Stimulated activated CD4-positive, alpha-beta T cell treated with anti-CD3 and anti-CD28 coated beads, Interleukin-1b, Interleukin-23, amount 100 ng/mL, for 1 hour (primary cell): ENCODE measurements at places on chromosomes 7 and 10.

DNA sequence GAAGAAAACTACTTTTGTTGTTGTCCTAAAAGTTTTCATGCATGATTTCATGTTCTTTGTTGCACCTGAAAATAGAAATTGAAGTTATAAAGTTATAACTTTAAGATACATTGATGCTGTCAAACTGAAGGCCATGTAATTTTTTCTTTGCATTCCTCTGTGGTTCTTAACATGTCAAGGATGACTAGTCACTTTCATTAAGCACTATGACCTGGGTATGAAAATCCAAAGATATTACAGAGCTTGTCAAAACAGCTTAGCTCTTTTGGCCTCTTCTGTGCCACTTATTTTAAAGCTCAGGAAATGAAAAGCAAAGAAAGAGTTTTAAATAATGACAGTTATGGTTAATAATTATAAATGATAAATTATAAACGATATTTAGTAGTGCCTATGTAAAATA, 241.6 kb upstream of the CACNA2D1 start:
- no peak for DNase-seq

DNA sequence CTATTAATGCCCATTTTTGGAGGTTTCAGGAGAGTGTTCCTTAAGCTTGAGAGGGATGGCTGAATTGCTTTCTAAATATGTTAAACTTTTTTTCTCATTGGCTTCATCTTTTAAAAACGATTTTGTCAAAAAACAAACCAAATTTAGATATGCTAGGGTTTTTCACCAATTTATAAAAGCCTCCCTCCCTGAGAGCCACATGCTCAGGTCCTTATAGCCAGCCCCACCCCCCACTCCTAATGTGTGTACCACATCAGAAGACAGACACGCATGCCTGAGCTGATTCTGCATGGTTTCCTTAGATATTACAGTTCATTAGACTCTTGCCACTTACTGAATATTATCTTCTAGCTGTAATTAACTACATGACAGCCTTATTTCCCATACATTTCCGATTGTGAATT, 2.0 kb downstream of the CUL1 start:
- DNase-seq, result peak; percentile 28

- no peak for DNase-seq
These were observed 1.1 kb downstream of the AHR start for GRCh38 chr7:17299483-17299991.

DNA sequence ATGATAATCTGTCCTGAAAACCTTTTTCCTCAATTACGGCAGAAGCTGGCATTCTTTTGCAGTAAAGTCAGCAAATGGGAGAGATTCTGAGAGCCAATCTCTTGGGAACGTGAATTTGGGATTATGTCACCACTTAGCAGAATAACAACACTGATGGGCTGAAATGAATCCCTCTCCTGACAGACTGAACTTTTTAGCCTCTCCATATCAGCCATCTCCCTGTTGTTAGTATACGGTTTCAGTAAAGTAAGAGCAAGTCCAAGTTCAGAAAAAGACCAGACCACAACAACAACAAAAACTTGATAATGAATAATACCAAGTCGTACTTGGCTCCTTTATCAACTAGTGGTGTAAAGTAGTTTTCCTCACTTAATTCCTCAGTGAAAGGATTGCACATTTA, 1048.8 kb downstream of the GATA3 start:
- no peak for DNase-seq

DNA sequence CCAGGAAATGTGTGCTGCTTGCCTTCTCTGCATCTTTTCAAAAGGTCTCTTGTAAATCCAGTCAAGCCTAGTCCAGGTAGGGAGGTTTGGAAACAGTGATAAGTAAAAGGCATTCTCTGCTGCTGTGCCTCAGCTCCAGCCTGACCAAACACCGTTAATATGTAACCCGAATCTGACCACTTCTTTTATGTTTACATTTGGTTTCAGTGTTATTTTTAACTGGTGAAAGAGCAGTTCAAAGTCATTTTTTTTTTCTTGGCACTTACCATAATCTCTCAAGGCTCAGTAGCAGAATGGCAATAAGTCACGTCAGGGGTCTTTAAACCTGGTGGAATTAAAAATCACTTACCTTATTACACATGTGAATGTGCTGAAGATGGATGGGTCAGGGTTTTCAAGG, 216.8 kb downstream of the PTEN start:
- DNase-seq, result no peak

DNA sequence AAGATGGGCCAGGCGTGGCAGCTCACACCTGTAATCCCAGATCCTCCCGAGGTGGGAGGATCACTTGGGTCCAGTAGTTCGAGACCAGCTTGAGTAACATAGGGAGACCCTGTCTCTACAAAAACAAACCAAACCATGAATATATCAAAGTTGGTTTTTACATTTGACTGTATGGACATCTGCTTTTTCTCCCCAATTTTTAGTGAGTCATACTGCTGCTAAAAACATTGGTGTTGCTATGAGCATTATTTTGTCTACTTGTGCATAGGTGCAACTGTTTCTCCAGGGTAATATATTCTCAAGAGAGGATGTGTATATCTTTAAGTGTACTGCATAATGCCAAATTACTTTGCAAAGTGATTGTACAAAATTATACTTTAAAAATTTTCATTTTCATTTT, 769 bp upstream of the TMEM248 start:
- DNase-seq, result no peak

- DNase-seq, result no peak
These were observed 26.7 kb downstream of the ABCB5 start for GRCh38 chr7:20642166-20642565.

DNA sequence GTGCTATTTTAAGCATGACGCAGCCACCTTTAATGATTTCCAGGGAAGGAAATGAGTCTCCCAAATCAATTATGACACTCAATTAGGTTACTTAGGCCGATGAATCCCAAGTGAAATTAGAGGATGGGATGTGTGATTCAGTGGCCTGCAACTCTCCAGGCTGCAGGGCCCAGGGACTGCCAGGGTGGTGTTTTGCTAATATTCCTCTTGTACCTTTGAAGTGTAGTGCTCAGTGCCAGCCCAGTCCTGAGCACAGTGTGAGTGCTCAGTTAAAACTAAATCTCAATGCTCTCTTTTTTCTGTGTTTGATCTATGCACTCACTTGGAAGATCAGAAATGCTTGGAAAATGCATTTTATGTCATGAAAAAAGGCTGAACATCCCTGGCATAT, 51.6 kb downstream of the SEM1 start:
- DNase-seq, result no peak

GRCh38 chr10:93039721-93040120, 20.9 kb upstream of the CYP26C1 start:
- DNase-seq, result no peak
